ENCODE measurements at places on chromosomes 5 and 9.

GRCh38 chr5:127799293-127799905 lies 96.2 kb downstream of the CCDC192 start:
- no peak for DNase-seq

DNA sequence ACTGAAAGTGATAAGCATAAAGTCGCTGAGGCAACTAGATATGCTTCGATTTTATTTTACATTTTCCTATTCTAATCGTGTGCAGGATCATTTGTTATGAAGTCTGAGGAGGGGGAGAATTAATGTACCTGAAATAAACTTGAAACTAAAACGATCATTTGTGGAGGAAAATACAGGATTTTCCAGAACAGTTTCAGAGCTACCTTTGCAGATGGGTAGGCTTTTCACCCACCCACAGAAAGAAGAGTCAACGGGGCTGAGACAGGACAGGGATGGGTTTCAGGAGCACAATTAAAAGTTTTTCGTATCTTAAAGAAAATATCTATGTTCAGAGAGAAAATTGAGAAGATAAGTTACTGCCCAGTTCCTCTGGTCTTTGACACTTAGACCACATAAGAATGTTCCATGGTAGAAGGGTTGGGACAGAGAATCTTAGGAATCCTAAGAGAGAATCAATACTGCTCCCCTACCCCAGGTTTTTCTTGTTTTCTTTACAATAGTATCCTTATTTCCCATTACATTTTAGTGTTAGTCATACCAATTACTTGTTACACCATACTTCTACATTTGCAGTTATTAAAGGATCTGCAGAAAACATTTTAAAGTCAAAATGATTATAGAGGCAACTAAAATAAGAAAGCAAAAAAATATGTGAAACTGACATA lies 211.4 kb downstream of the DEPDC1B start:
- DNase-seq: no peak

- no peak for DNase-seq
Observed at GRCh38 chr5:72487177-72487576, 20.0 kb downstream of the ZNF366 start.

DNA sequence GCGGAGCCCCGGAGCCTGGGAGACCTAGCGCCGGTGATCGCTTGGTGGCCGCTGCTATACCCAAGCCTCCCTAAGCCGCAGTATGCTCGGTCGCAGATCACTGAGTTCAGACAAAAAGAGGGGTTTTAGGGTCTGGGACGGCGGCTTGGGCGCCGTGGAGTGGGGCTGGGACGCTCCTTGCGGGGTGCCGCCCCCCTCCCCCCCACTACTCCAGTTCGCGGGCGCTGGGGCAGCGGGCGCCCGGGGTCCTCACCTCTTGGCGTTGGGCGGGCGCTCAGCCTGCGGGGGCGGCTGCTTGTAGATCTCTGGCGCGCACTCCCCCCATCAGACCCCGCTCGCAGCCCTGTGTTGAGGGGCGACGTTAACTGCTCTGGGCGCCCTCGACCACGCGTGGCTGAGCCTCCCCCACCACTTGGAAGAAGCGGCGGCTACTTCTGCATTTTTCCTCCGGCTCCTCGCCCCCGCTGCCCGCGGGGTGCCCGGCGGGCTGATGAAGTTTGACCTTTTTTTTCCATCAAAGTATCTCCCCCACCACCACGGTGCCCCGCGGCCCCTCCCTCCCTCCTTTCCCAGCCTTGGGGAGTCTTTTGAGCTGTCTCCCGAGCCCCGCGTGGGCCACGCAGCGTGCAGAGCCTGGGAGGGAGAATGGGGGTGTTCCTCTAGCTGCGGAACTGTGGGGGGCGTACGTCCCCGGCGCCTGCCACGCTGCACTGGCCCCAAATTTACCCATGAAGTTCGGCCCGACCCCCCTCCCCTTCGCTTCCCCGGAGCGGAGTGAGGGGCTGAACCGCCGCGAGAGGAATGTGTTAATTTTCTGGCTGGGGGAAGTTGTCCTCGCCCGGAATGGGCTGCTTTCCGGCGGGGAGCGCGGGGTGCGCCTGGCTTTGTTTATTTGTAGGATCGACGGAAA lies 1.2 kb downstream of the CXXC5 start:
- no peak for DNase-seq

- no peak for DNase-seq
Observed at GRCh38 chr5:72508241-72509170, 1.3 kb upstream of the ZNF366 start.

Measured in NCI-H1105 treated with DMSO at 0.1 percent for 48 hours (cell line).